BJ (cell line): ENCODE measurements at places on chromosomes 12 and 14.

DNA sequence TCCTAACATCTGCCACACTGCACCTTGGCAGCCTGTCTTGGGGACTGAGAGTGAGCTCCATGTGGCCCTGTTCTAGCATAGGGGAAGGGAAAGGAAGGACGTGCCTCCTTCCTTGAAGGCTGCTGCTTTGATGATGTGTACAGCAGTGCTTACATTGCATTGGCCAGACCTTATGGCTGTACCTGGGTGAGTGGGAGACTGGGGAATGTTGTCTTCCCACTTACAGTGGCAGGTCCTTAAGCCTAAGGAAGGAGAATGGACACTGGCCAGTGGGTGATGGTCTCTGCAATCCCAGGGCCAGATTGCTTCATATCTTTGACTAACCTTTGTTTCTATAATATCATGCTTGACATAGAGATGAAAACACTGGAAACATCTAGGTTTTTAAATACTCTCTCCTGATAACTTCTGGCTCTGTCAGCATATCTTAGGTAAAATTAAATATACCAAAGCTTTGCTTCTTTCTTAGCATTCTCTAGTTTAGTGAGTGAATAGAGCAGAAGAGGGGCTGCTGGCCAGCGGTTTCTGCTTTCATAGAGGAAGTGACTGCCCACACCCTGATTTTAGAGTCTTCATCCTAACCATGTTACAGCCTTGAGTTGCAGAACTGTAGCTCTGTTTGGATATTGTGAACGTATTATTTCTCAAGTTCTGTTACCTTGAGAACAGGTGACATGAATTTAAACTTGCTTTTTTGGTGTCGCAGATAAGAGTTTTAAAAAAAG, 27.2 kb downstream of the KLC1 start:
- no peak for DNase-seq

- no peak for DNase-seq
Measured at GRCh38 chr12:69039911-69040310, 106.9 kb upstream of the CPM start.

DNA sequence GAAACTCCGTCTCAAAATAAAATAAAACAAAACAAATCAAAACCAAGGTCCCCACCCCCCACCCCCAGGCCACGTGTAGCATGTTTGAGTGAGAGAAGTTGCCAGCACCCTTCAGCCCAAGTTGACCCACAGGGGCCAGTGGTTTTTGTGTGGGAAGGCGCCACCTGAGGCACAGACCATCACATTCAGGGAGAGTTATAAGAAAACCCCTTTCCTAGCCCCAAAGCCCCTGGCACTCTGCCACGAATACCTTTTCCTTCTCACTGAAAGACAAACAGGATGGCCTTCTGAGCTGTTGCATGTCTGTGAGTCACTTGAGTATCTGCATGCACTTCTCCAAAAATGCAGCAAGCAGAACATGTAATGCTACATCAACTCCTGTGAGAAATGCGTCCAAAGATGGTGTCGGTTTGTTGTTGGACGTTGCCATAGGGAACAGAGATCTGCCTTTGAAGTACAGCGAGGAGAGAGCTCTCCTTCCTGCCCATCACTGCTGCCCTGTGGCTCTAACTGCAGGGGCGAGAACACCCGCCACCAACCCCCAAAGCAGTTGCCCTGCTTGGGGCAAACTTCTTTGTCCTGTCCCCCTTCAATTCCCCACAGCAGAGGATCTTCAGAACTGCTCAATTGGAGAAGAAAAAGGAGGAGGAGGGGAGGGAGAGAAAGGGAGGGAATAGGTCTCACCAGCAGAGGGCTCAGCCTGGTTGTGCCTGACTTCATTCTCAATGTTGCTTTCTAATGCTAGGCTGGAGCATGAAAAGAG, 2.7 kb upstream of the TRAF3 start:
- DNase-seq: no peak

DNA sequence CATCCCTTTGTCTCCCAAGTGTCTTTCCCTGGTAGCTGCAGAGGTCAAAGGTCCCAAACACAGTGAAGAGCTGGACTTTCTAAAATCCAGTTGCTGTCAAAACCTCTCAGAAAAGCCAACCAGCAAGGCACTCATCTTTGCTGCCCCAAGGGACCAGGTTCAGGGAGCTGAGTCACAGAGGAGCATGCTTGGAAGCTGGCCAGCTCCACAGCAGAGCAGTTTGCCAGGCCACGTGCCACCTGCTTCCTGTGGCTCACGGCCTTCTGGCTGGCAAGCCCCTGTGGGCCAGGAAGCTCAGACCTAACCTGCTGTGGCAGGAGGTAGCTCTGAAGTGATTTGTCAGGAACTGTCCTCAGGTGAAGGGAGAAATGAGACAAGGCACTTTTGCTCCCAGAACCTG, 3.6 kb downstream of the ISCU start:
- DNase-seq: no peak

DNA sequence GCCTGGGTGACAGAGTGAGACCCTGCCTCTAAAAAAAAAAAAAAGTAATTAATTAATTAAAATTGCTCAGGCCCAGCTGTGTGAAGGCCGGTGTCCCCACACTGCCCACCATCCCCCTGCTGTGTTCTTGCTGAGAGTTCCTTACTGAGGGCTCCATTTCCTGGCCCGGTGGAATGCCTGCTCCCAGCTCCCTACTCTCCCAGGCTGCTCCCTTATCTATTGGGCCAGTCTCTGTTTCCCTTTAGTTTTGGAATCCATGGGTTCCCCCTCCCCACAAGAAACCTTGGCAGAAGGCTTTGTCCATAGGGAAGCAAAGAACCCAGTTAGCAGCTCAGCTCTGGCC, 19.0 kb downstream of the MLXIP start:
- no peak for DNase-seq

DNA sequence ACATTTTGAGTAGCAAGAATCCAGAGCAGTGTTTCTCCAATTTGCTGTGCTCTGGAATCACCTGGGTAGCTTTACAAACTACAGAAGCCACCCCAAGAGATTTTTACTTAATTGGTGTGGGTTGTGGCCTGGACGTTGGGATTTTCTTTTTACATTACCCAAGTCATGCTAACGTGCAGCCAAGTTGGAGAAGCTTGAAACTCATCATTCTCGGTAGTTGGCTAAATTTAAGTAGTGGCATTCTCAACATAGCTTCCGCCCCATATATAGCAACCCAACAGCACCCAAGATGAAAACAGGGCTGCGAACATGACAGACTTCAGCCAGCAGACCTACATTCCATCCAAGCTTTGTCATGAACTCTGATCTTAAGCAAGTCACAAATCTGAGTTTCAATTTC, 25.0 kb downstream of the DAD1 start:
- DNase-seq: no peak

- DNase-seq: no peak
Measured at GRCh38 chr12:13124656-13125505, 21.4 kb upstream of the GSG1 start.

DNA sequence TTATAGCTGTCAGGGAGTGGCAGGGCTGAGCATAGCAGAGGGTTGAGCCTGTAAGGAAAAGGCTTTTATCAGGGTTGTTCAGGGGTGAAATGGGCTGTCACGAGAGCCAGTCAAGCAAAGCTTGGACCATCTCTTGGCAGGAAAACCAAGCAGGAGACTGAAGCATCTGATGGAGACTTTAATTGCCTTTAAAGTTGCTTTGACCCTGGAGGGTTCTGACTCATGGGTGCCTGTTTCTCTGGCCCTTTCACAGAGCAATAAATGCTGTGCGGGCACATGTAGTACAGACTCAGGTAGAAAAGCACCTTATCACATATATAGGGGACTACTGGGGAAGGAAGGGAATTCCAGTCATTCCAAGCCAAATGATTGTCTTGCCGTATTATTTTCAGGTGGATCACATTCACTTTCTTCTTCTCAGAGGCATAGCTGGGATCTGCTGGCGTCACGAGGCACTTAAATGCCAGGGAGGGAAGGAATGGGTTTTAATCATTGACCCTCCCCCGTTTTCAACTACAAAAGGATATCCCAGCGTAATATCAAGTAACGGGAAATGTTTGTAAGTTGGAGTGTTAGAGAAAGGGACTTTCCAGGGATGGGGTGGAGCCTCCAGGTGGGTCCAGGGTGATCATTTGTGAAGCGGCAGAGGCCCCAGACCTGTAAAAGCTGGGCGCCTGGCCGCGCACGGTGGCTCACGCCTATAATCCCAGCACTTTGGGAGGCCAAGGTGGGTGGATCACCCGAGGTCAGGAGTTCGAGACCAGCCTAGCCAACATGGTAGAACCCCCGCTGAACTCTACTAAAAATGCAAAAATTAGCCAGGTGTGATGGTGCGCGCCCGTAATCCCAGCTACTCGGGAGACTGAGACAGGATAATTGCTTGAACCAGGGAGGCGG, 34.9 kb downstream of the PLEKHD1 start:
- DNase-seq: no peak

DNA sequence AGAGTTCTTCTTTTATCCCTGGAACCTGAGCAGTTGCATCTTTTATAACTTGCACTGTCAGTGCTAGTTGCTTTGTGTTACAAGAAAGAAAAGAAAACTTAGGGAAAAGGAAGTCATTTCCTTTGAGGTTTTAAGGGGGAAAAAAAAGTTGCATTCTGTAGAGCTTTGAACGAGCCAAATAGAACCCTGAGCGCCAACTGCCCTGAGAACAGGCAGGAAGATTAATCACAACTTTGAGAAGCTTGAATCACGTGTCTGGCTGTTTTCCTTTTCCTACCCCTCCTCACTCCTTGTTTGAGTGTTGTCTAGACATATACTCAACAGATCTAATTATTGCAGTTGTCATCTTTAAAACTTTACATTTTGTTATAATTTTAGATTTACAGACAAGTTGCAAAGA, 12.5 kb downstream of the PCNX1 start:
- DNase-seq: no peak

DNA sequence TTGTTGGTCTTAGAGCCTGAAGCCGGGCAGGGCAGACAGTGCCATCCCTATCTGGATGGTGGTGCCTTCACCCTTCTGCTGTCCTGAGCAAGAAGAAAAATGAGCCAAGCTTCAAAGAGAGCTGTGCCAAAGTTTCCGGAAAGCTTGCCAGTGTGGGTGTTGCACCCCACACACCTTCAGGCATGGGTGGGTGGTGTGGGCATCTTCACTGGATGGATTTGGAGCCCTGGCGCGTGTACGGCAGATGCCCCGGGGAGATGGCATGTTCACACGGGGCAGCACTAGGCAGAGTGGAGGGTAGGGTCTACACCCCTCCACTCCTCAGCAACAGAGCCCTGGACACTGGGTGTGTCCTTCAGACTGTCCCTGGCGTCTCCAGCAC, 33.0 kb downstream of the PACS2 start:
- DNase-seq: no peak

GRCh38 chr12:26011099-26011498, 52.6 kb downstream of the RASSF8 start:
- peak; percentile 81 for DNase-seq

DNA sequence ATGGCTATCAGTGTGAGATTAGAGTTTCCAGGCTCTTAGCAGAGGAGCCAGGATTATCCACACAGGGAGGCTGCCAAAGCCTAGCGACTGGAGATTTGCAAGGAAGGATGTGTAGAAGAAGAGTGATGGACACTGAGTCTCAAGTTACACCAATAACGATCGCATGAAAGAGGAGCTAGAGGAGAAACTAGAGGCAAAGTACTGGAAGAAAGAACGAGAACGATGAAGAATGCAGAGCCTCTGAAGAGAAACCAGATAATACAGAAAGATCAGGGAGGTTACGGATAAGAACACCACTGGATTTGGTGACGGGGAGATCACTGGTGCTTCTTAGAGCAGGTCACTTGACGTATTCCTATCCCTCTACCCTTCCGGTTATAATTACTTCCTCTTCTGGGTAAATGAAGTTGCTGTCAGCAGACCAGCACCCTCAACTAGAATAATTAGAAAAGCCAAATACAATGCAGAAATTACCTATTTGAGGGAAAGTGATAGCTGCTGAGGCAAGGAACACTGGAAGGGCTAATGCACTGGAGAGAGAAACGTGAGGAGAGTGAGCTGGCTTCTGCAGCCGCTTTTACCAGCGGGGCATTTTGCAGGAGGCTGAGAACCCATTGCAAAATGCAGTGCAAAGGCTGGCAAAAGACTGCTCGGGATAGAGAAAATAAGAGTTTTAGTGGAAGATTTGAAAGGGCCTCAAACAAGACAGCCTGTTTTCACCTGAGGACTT, 93.1 kb upstream of the HIF1A start:
- DNase-seq: no peak

- no peak for DNase-seq
Measured at GRCh38 chr12:1796515-1797010, 23.8 kb upstream of the LRTM2 start.

GRCh38 chr12:16159571-16159970, 117.9 kb downstream of the SLC15A5 start:
- DNase-seq: no peak

- no peak for DNase-seq
Measured at GRCh38 chr14:69226736-69227135, 33.2 kb upstream of the GALNT16 start.

DNA sequence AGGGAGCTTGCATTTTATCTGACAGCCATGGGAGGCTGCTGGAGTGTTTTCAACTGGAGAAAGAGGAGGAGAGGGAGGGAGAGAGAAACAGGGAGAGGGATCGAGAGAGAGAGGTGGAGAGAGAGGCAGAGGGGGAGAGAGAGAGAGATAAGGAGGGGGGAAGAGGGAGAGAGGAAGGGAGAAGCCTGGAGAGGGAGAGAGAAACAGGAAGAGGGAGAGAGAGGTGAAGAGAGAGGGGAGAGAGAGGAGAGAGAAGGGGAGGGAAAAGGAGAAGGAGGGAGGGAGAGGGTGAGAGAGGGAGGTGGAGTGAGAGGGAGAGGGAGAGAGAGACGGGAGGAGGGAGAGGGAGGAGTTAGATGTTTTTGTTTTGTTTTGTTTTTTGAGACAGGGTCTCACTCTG, 45.6 kb downstream of the DNAH10 start:
- no peak for DNase-seq

GRCh38 chr14:93949511-93950075, 22.4 kb downstream of the FAM181A start:
- no peak for DNase-seq

DNA sequence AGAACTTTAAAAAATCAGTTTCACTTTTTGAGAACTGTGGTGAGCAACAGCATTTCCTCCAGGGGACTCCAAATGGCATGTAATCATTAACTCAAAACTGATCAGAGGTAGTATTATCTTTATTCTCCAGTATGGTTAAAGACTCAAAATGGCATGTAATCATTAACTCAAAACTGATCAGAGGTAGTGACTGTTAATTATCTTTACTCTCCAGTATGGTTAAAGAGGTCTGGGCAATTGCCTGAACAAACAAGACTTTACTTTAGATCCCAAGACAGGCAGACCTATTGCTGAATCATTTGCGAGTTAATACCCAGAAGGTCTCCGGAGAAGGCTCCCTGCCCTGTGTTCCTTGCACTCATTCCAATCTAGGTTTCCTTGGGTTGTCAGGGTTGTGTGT, 6.6 kb upstream of the ACADS start:
- no peak for DNase-seq
